Posterior cingulate gyrus (tissue), 11 donors: ENCODE measurements at places on chromosomes 3 and 15.
A peak's percentile ranks its signal among the peaks of the same experiment; 100 is the strongest.

DNA sequence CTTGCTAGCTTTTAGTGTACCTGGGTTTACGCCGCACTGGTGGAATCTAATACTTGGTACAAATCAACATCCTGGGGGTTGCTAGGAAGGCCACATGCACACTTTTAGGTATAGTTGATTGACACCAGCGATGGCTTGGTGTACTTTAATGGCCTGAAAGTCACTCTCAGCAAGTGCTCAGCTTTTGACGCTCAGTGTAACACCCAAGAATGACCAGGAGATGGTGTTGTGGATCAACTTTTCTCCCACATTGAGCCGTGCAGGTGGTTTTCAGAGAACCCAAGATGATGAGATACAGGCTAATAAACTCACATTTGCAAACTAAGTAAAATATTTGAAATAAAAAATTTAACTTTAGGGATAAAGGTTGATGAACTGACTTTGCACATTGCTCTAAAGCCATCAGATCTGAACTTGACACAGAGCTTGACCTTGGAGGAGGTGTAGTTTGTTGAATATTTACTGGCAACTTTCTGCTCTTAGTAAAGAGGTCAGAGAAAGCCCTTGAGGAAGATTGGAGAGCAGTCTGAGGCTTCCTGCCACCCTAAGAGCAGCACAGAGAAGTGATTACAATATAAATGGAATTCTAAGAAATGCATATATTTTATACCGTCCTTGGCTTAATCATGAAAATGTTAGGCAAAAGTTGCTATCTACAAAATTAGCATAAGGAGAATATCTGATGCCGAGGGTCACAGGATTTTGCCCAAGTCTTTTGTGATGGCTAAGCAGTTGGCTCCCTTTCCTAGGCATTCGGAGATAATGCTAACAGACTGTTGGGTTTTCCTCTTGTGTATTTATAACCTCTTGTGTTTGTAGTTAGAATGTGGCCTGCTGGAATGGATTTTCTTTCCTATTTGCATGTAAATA is 143.4 kb upstream of the RASGRP1 start:
- DNase-seq = no peak

DNA sequence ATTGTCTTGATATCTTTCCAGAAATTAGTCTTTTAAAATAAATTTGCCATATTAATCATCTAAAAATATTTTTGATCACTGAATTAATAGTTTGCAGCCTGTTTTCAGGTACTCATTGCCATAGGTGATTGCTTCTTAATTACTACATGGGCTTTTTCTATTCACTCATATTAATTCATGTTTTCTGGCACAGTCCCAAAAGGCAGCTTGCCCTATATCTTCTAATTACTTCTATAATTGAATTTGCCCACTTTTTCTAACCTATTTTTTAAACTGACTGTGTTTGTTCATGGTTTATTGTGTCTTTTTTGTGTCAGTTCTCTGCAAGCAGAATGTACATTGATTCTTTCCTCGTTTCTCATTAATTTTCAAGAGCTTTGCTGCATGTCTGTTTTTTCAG is 85.7 kb upstream of the SOX2 start:
- DNase-seq = no peak

- no peak for DNase-seq
Measured at GRCh38 chr15:55909036-55909811, 84.2 kb downstream of the NEDD4 start.

GRCh38 chr3:13475871-13476590 is 4.1 kb upstream of the HDAC11 start:
- DNase-seq = no peak

- DNase-seq = no peak
Measured at GRCh38 chr3:185711255-185711870, 113.5 kb downstream of the IGF2BP2 start.

DNA sequence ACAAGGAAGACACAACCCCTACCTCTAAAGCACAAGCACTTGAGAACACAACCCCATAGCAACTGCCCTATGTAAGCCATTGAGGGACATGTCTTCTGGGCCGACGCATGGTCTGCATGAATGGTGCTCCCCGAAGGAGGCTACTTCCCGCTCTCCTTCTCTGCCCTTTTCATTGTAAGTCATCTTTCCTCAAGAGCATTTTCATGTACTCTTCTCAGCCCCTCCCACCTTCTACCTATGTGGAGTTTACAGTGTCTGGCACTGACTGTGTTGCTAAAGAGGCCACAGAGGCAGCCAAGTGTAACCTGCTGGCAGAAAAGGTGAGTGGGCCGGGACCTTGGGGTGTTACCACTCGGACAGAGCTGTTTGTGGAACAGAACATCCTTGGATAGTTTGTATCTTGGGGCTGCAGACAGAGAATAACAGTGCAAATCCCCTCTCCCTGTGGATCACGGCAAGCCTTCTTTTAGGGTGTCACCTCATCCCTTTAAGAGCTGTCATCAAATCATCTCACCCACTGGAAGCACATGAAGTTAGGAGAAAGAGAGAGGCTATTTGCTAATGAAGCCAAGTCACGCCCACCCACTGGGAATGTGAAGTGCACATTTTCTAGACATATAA is 5.6 kb downstream of the AHSG start:
- DNase-seq = no peak

GRCh38 chr3:61315871-61316270 is 64.6 kb upstream of the FHIT start:
- no peak for DNase-seq

GRCh38 chr3:129238945-129239705 is 10.3 kb upstream of the COPG1 start:
- no peak for DNase-seq

DNA sequence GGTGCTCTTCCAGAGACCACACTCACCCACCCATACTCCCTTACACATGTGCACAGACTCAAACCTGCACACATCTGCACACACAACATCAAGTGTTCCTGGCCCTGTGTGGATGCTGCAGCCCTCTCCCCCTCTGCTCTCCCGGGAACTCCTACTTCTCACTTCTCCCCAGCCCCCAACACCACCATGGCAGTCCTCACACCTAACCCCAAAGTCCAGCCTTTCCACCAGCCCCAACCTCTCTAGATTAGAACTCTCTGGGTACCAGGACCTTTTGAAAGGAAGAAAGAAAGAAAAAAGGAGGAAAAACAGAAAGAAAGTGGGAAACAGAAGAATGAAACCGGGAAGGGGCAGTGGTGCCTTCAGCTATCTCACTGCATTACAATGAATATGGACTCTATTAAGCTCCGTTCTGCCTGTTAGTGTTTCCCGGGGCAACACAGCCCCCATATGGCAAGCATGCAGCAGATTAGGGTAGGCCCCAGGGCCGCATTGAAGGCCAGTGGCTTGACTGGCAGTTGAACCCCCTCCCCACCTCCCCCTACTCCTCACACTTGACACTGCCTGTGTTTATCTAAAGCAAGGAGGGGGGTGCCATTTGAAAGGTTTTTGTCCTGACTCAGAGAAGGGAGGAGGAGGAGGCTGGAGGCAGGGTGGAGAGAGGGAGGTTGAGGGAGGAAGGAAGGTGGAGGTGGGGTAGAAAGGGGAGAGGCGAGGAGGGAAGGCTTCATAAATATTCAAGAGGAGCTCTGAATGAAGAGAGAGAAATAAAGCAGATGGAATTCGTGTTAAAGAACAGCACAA is 30.1 kb downstream of the BOC start:
- DNase-seq = no peak

DNA sequence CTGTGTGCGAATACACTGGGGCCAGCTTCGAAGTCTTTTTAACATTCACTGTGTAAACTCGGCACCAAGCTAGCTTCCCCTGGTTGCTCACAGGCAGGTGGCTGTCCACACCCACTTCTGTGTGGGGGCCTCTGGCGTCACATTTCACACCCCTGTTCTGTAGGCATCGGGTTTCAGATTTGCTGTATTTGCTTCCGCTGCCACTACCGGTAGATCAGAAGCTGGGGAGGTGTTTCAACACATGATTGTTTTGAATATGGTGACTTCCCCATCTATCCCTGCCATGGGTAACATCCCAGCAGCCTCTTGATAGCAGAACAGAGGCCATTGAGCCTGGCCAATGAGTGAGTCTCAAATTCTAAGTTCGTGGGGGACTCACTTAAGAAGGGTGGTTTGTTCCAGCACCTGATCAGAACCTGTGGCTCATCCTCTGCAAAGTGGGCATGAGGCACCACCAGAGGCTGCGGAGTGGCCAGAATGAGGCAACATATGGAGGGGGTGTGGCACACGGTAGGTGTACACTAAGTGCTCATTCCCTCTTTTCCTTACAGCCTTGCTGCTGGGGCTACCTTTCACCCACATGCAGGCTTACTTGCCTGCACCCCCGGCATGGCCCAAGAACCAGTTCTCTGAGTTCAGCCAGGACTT is 61.5 kb downstream of the IQSEC1 start:
- no peak for DNase-seq

- peak; percentile 76 for DNase-seq
Measured at GRCh38 chr15:68676011-68676605, 97.3 kb downstream of the CORO2B start.

DNA sequence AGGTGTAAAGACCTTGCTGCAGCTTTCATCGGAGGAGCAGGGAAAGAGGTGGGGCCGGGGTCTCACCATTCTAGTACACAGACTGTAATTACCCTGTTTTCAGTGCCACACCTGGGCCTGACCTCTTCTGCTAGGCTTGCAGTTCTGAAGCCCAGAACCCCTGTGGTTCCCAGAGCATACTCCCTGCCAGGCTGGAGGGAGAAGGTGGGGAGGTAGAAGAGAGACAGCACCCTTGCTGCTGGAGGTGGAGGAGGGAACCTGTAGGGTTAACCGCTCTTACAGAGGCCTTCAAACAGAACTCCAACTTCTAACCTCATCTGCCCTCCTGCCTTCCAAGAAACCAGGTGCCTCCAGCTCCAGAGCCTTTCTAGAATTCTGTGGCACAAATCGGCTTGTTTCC is 27.0 kb downstream of the PCOLCE2 start:
- DNase-seq = no peak

DNA sequence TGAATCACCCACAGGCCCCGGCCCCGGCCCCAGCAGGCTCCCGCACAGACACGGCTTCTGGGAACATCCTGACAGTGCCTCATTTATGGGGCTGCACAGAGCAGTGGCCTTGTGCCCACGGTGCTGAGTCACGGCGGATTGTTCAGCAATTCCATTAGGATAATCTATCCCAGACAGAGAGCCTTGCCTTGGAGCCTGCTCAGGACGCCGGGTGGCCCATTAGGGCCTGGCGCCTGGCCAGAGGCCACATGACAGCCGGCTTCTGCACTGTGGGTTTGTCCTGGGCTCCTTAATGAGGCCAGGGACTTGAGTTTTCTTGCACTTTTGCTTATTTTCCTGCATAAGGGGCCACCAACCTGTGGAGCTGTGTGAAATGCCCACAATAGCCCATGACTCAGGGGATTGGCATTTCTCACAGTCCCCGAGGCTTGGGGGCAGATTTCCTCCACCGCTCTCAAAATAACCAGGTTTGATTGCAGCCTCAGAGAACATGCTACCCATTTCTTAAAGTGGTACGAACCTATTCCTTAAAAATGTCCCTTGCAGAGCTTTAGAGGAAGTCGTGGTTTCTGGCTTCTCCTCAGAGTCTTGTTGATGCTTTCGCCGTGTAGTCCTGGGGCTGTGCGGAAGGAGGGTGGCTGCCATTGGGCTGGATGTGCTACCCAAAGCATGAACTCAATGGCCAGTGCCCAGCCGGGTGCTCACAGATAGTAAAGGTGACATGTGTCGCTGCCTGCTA is 19.0 kb downstream of the SYNM start:
- peak; percentile 82 for DNase-seq

- DNase-seq = no peak
Measured at GRCh38 chr3:45064512-45065372, 38.6 kb downstream of the CLEC3B start.

DNA sequence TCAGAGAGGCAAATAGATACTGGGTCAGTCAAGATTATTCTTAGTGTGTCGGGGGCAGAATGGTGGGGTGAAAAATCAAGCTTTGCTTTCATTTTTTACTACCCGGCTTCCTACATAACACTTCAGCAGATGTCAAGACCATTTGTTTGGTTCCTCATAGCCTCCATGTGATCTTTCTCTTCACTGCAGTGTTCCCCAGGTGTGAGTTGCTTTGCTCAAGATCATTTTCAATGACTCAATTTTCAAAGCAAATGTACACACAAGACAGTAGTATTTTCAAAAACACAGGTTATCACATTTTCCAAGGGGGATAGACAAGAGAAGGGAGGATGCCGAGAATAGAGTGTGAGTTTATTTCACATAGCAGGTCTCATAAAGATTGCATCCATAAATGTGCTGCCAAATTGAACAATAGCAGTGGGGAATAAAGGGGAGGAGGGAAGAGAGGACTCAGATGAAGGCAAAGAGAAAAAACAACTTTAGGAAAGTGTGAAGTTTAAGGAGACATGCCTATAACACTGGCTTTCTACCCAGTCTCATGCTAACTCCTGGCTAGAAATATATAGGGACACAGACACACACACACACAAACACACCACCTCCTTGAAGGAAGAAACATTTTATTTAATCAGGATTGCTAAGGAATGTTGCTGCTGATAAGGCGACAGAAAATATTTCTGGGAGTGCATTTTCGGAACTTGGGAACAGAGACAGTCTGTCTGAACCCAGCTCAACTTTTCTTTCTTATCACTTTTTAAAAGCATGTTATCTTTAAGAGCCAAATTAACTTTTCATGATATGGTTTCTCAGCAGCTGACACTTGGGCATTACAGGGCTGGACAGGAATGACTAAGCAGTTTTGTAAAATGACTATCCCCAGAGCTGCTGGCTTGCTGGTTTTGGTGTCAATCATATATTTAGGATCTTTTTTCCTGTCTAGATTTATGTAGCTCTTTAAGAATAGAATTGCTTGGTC is 402.4 kb downstream of the RBMS3 start:
- DNase-seq = no peak

GRCh38 chr15:50911621-50912020 is 3.1 kb downstream of the AP4E1 start:
- DNase-seq = no peak

DNA sequence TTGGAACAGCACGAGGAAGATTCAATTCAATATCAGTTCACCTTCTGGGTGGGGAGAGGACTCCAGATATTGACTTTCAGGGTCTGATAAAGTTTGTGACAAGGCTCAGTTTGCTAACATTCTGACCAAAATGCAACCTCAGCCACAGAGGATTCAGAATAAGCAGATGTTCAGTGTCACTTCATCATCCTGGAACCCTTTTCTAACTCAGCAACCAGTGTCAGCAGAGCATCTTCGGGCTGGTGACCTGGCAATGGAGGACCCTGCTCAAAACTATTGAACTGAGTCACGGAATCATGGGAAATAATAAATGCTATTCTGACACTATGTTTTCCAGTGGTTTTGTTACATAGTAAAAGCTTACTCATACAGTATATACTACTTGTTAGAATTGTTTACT is 433.4 kb upstream of the CFAP20DC start:
- DNase-seq = no peak

DNA sequence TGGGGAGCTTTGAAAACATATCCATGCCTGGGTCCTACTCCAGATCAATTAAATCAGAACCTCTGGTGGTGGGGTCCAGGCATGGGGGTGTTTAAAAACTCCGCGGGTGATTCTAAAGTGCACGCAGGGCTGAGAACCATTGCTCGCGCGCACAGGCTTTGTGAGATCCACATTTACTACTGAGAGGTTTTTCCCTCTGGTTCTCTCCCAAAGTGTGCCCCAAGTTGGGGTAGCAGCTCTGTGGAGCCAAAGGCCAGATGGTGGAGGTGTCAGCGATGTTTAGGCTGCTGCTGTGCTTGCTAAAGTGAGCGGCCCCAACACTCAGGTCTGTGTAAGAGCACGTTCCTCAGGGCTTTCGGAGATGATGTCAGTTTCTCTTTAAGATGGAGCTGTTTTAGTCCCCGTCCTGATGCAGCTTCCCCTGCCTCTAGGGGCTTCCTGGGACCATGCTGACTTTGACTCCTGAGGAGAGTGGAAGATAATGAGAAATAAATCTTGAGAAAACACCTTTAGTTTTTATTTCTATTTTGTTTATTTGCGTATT is 13.4 kb upstream of the MAGEF1 start:
- no peak for DNase-seq
